ENCODE measurements at places on chromosomes 6 and 20.
A peak's percentile ranks its signal among the peaks of the same experiment; 100 is the strongest.

- DNase-seq: no peak
These were observed 17.4 kb upstream of the AVP start for GRCh38 chr20:3101737-3102574.

- DNase-seq: no peak
These were observed 106.4 kb upstream of the CEP162 start for GRCh38 chr6:84333842-84334241.

DNA sequence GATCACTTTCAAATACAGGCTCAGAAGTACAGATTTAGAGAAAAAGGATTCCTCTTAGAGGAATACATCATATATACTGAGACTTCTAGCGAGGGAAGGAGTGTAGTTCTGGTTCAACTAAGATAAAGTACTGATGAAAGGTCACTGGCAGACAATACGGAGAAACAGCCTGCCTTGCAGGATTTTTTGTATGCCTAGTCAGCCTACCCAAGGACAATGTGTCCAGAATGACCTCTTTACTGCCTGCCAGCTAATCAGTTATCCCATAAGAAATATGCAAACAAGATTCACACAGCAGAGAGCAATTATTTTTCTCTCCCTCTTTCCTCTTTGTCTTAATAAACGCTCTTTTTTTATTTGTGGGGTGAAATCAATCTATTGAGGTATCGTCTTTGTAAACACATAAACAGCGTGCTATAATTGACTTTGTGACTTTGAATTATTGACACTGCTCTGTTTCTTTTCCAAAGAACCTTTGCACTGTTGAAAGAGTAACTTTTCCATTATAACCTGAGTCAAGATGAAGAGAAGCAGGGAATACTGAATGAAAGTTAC is 1.4 kb upstream of the TSPYL4 start:
- peak; percentile 38 for DNase-seq

- no peak for DNase-seq
These were observed 23.4 kb upstream of the SLCO4A1 start for GRCh38 chr20:62618611-62619529.

DNA sequence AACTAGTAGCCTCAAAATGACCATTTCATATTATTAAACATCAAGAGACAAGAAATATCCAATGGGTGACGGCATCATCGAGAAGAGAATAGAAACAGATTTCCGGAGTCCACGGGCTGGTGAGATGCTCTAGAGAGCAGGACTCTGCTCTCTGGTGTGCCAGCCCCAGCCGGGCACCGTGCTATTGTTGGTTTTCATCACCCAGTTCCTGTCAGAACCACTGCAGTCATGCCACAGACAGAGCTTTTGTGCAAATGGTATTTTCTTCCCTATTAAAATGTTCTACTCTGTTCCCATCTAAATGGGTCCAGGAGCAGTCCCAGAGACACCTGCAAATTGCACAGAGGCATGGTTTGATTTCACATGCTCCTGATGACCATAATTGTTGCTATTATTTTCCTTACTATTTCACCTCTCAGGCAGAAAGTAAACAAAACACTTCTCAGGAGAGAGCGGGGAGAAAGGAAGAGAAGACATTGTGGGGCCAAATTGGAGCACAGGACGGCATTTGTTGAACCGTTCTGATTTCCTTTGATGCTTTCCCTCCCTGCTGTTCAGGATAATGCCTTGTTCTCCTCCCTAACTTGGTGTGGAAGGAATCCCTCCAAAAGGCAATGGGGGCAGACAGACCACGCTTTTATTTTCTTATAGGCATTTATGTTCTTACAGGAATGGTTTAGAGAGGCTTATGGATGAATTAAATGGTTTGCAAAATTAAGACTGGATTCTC is 11.4 kb upstream of the RAMACL start:
- no peak for DNase-seq

- DNase-seq: peak; percentile 19
These were observed 183.7 kb upstream of the JAG1 start for GRCh38 chr20:10857352-10858070.

DNA sequence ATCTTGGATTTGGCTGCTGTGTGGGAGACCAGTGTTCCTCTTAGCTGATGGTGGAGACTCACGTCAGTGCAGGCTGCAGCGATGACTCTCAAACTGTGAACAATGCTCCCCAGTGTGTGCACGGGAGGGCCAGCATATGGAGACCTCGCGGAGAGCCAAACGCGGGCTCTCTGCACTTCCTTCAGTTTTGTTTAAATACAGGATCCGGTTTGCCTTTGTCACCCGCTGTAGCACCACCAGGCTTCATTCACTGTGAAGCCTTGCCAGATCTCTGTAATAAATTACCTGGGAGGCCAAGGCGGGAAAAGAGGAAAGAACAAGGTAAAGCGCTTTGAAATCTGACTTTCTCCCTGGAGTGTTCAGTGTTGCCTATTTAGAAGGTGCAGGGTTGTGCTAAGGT is 30.7 kb upstream of the TMEM14A start:
- DNase-seq: no peak

DNA sequence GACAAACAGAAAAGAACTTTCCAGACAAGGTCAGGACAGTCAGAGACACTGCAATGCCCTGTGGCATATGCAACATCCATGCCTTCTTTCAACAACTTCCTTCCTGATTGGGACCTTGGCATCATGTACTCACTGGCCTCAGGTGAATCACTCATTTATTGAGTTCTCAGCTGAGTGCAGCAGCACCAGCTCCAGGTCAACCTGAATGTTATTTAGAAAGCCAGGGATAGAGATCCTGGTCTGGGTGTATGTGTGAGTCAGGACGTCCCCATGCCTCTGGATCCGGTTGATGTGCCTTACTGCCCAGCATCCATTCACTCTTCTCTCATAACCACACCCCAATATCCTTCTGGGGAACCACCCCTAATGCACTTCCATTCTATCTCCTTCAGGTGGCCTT is 54.4 kb downstream of the SNRNP48 start:
- DNase-seq: no peak

- DNase-seq: no peak
These were observed 39.3 kb upstream of the DSN1 start for GRCh38 chr20:36812594-36813463.

DNA sequence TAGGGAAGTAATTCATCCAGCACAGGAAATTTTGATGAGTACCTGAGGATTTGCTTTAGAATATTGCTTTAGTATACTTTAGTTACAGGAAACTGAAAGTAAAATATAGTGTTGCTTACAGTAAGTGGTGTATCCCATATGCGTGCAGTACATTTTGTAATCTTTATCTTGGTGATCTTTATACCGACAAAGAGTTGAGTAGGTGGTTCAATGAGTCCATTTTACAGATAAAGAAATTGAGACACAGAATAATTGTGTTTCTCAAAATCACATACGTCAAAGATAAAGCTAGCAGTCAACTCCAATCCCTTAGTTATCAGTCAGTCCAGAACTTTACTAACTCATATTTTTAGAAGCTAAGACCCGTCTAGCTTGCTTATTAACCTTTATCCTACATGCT is 65.8 kb upstream of the E2F3 start:
- DNase-seq: no peak

Data from right kidney (tissue), 9 donors.